T-helper 2 cell treated with Interferon-gamma antibody and Interleukin-4, amounts not matched to agents 100 ng/mL and 5 ng/mL, for 36 hours (primary cell): ENCODE measurements at places on chromosomes 16 and 17. TPM values are rescaled to one million over a fixed set of nuclear protein-coding genes. Genes with fewer than 3 reads are reported as not detected.

Gene TCAP
- total RNA-seq, result 1.7 and 1.9 TPM in 2 replicates

Gene C17orf50
- total RNA-seq, result not detected in 2 replicates

Gene MYO15A
- total RNA-seq, result 0.23 and 0.68 TPM in 2 replicates

Gene KCNJ2
- 0.32 and 0.41 TPM in 2 replicates for total RNA-seq
